DND-41 (cell line): ENCODE measurements at places on chromosomes 1 and 21.

DNA sequence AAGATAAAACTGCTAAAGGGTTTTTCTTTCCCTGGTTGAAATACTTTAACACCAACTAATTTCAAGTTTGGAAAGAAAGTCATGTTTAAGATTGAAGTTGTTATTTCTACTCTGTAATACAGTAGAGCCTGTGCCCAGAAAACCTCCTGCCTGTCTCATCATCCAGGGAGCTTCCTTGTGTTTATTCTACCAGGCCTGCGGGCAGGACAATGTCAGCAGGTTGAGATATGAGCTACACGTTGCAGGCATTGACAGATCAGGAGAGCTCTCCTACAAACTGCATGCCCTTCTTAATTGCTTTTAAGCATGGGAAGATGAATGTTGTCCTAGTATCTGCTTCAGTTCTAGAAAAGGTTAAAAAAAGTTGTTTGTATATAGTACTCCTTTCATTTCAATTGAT, 43.1 kb upstream of the CTBS start:
- DNase-seq = no peak

DNA sequence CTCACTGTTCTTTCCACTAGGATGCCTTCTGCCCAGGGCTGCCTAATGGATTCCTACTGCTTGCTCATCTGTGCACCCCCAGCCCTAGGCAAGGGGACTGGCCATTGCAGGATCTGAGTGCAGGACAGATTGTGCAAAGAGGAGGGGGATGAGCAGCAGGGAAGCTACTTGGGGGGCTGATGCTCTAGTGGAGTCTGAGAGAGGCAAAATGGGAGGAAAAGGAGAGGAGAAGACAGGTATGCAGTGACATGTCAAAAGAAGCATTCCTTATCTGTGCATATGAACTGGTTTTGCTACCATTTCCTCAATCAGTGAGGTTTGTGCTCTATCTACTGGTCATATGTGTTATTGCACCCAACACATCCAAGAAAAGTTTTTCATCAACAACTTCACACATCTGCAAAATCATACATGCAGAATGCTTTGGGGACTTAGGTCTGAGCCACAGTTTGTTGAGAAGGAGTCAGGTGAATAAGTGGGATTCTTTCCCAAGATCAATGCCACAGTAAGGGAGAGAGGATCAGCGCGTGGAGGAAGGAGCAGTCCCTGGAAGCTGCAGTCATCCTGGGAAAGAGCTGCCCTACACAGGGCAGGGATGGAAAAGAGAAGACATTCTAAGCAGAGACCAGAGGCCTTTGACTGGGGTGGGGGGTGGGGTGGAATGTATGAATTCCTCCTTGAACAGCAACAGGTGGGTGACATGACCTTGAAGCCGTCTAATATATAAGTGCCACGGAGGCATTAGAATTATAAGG, 14.4 kb downstream of the SLC5A9 start:
- DNase-seq = no peak

DNA sequence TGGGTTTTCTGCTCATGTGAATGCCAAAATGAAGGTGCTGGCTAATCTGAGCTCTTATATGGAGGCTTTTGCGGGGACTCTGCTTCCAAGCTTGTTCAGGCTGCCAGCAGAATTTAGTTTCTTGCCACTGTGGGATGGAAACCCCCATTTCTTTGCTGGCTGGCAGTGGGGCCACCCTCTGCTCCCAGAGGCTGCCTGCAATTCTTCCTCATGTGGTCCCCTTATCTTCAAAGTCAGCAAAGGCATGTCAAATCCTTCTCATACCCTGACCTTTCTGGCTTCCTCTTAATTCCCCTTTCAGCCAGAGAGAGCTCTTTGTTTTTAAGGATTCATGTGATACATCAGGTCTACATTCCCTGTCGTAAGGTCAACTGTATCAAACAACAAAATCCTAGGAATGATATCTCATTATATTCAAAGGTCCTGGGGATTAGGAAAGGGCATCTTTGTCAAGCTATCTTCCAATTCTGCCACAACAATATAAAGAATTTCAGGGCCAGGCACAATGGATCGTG, 5.2 kb upstream of the GPR161 start:
- DNase-seq = no peak

- no peak for DNase-seq
These were observed 6.3 kb downstream of the SRSF11 start for GRCh38 chr1:70227439-70227838.

GRCh38 chr1:207983044-207983635, 72.2 kb upstream of the CD34 start:
- DNase-seq = no peak

DNA sequence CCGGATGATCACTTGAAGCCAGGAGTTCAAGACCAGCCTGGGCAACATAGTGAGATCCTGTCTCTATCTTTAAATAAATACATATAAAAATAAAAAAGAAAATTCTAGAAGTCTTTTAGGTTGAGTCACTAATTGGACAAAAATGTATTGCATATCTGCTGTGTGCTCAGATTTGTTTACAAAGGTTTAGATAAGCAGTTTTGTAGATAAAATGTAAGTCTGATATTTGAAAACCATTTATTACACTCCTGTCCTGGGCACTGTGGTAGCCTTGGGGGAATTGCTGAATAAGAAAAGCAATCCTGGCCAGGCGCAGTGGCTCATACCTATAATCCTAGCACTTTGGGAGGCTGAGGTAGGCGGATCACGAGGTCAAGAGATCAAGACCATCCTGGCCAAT, 11.6 kb downstream of the GMEB1 start:
- DNase-seq = no peak

DNA sequence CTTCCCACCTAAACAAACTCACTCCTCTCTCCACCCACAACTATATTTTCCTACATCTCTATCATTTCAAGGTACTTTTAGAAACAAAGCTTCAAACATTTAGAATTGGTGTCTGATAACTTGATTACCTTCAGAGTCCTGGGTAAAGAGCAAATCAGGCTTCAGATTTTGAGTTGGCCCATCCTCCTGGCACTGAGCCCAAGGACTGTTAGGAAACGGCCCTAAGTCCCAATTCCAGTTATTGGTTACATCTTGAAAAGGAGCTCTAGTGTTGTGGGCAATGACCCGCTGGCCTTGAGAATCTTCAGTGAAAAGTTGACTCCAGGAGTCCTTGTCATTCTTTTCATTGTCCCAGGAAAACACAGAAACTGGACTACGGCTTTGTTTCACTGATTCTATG, 15.1 kb downstream of the MTFR1L start:
- no peak for DNase-seq

GRCh38 chr1:167648978-167649744, 19.1 kb downstream of the RCSD1 start:
- peak; percentile 21 for DNase-seq

GRCh38 chr1:96060621-96061020, 661.0 kb upstream of the PTBP2 start:
- no peak for DNase-seq

- no peak for DNase-seq
These were observed 150.3 kb downstream of the ZSCAN20 start for GRCh38 chr1:33622757-33623156.

- DNase-seq = peak; percentile 66
These were observed 9.1 kb upstream of the LCE2D start for GRCh38 chr1:152654110-152654509.

DNA sequence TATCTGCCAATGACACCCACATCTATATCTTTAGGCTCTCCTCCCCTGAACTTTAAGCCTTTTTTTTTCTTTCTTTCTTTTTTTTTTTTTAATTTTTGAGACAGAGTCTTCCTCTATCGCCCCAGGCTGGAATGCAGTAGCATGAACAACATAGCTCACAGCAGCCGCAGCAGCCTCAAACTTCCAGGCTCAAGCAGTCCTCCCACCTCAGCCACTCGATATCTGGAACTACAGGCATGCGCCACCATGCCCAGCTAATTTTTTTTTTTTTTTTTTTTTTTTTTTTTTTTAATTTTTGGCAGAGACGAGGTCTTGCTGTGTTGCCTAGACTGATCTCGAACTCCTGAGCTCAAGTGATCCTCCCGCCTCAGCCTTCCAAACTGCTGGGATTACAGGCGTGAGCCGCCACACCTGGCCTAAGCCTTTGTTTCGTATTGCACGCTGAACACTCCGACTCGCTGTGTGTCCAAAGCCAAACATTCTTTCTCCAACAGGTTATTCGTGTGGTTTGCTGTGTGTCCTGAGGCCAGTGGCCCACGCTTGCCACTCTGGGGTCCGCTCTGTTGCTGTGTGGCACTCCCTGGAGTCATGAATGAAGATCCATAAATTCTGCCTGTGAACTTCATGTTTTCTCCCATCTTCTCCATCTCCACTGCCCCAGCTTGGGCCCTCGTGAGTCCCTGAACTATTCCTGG, 119.4 kb downstream of the CAMTA1 start:
- no peak for DNase-seq

GRCh38 chr1:30719406-30720270, 3.7 kb downstream of the MATN1 start:
- no peak for DNase-seq
